A673 (cell line): ENCODE measurements at places on chromosomes 4 and X.

DNA sequence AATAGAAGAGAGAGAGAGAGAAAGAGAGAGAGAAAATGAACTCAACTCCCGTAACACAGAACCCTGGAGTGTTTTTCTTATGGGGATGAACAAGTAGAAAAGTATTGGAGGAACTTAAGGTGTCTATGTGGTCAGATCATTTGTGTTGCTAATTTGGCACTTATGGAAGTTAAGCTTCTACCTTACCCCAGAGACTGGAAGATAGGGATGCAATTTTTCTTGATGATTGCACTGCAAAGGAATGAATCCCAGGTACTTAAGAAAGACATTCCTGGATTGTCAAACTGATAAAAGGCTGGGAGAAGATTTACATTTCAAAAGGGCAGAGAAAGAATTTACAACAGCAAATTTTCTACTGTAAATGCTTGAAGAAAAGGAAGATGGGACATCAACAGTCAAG, 57.2 kb downstream of the MAP9 start:
- no peak for DNase-seq

- DNase-seq, result no peak
Measured at GRCh38 chrX:40092808-40093435, 4.8 kb downstream of the BCOR start.

GRCh38 chrX:152412105-152412504, 39.0 kb downstream of the GABRA3 start:
- DNase-seq, result no peak

- no peak for DNase-seq
Measured at GRCh38 chr4:83269256-83269655, 15.3 kb downstream of the COQ2 start.

DNA sequence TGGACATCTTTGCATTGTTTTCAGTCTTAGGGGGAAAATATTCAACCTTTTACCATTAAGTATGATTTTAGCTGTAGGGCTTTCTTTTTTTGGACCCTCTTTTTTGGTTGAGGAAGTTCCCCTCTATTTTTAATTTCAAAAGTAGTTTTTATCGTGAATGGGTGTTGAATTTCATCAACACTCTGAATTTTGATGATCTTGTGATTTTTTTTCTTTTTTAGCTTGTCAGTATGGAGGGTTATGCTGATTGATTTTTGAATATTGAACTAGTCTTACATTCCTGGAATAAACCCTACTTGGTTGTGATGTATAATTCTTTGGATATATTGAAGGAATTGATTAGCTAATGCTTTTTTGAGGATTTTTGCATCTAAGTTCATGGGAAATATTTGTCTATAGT, 1.7 kb downstream of the ZNF81 start:
- no peak for DNase-seq

DNA sequence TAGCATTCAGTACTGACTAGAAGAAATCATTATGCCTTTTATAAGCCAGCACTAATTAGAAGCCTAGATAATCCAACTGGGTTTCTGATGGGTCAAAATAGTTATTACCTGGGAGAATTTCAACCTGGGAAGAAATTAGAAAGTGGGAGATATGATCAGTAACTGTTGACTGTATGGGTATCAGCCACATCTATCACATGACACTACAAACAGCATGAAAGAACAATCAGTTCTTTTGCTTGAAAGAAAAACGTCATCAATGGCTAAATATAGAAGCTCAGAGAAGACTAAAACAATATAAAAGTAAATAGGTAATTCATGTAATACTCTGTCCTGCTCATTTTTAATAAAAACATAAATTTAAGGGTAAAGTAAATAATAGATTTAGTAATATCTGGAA, 145.1 kb downstream of the CAMK2D start:
- DNase-seq, result no peak

DNA sequence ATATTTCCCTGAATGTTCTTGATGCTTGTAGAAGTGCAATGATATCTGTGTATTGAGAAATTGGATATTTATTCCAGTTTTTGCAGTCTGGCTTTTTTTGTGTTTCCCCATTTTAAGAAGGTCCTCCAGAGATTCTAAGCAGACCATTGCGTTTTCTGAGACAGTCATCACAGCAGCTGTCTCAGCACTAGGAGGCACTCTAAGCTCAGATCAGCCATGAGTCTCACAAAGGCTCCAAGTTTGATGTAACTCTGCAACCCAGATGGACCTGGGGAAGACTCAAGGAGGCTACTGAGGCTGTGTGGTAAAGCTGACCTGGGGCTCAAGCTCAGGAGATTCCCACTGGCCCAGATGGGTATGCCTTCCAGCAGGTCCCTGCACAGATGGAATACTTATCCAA, 89.3 kb upstream of the CYLC1 start:
- DNase-seq, result no peak

DNA sequence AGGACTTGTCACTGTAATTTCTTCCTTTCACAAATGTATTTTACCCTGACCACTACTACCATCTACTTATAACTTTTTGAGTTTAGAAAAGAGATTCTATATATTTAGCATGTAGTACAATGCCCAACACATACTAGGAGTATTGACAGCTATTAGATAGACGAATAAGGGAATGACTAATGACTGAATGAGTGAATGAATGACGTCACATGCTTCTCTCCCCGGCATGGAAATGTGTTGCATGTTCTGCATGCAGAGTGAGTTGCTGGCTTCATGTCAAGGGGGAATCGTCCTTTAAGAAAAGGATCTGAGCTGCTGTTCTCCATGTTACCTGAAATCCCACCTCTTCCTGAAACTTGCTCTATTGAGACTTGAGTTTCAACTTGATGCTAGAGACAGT, 87.4 kb upstream of the AMELX start:
- no peak for DNase-seq

DNA sequence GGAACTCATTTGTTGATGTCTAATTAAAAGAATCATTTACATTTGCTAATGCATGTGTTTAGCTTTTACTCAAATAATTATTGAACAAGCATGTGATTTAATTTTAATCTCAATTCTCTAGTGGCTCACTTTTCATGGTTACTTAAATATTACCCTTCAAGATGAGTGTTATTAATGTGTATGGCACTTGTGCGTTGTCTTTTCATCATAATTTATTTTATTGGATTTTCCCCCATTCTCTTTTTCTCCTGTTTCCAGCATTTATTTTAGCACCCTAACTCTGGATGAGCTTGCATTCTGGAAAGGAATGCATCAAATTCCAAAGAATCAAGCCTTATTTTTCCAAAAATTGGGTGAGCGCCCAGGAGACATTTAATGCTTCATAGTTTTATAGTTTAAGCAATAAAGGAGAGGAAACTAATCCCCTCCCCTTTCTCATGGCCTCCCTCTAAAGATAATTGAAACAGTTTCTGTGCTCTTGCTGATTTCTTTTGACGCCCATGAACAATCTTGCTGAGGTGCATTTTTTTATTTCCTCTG, 191.1 kb upstream of the FAT4 start:
- DNase-seq, result peak; percentile 85

DNA sequence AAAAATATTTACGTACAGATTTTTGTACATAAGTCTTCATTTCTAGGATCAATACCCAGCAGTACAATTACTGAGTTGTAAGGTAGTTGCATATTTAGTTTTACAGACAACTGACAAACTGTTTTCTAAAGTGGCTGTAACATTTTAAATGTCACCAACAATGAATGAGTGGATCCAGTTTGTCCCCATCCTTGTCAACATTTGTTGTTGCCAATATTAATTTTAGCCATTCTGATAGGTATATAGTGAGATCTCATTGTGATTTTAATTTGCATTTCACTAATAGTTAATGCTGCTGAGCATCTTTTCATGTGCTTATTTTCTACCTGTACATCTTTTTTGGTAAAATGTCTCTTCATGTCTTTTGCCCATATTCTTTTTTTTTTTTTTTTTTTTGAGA, 30.9 kb upstream of the NOCT start:
- no peak for DNase-seq

GRCh38 chr4:166017804-166018203, 144.8 kb downstream of the TLL1 start:
- DNase-seq, result no peak

DNA sequence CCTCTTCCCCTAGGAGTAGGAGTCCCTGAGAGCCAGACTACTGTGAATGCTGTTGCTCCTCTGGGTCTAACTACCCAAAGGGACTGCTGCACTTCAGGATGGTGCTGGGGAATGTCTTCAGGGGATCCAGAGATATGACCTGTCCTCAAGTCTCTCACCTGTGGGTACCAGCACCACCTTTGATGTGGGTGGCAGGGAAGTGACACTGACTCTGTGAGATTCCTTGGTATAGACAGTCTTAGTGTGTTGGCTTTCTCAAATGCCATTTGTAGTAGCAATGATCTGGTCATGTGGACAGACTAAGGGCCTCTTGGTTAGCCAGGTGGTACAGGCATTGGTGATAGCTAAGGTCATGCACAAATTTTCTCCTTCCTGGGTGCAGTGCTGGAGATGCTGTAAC, 108.9 kb upstream of the ADAMTS3 start:
- no peak for DNase-seq

- no peak for DNase-seq
Measured at GRCh38 chr4:25904748-25905082, 9.3 kb upstream of the SMIM20 start.

GRCh38 chr4:136032391-136032790, 1499.9 kb downstream of the PCDH18 start:
- no peak for DNase-seq

GRCh38 chr4:105126311-105127169, 20.1 kb upstream of the TET2 start:
- no peak for DNase-seq

DNA sequence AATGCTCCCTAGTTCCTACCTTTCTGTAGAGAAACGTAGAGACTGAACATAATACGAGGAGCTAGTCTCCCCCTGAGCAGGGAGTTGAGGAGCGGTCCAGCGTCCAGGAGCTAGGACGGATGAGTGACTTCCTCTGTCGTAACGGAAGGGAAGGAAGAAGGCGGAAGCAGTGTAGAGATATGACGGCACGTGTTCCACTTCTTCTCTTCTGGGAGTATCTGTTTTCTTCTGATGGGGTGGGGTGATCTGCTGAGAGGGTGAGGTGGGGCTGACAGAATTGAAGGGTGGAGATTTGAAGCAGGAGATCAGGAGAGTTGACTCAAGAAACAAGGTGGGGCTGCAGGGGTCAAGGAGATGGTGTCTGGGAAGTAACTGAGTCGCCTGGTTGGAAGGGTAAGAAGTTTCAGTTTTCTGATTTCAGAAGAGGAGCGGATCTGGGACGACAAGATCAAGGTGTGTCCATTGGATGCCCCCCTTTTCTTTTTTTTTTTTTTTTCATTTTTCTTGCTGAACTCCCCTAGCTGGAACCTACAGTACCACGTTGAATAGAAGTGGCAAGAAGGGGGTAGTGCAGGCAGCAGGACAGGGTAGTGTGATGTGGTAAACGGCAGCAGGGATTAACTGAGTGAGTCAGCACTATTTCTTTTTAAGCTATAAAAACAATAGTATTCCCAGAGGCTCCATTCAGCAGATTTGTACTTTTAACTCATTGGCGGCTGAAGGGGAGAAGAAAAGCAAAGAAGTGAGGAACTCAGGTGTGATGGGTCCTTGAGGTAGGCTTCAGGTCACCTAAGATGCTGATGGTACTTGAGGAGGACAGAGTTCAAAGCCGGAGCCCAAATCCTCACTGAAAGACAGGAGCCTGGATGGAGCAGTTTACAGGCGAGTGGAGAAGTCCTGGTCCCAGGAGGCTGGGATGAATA, 50.8 kb upstream of the SETD7 start:
- DNase-seq, result peak; percentile 83

DNA sequence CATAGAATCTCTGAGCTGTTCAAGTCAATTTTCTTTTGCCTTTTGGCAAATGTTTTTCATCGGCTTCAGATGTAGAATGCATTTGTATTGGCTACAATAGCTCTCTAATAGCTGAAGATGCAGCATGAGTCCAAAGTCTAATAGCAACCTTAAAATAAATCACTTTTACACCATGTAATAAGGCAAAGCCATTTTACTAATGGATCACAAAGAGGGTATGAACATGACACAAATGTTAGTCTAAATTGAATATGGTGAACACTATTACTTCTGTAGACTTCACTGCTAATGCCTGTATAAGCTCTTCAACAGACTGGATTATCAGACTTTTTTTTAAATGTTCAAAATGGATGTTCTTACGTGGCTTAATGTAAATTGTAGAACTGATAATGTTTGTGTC, 645.3 kb downstream of the TLL1 start:
- no peak for DNase-seq

DNA sequence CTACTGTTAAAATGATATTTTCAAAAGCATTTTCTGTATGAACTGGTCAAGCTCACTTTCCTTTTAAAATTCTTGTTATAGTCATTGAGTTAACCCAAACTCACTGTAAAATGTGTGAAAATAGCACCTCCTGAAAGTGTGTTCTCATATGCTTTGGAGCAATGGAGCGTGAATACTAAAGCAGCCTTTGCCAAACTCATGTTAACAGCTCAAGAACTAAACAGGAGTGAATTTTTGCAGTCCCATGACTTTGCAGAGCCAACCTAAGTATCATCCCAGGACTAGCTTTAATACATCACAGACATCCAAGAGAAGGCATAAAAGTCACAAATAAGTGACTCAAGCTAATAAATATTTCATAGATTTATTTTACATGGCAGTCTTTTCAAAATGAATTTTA, 2.3 kb downstream of the AMMECR1 start:
- no peak for DNase-seq

- no peak for DNase-seq
Measured at GRCh38 chrX:81337805-81338204, 135.9 kb downstream of the SH3BGRL start.

- no peak for DNase-seq
Measured at GRCh38 chr4:11495818-11496217, 67.1 kb upstream of the HS3ST1 start.

- DNase-seq, result no peak
Measured at GRCh38 chr4:176210579-176211296, 15.4 kb upstream of the SPATA4 start.

GRCh38 chr4:87631668-87632067, 18.4 kb upstream of the DMP1 start:
- DNase-seq, result no peak

DNA sequence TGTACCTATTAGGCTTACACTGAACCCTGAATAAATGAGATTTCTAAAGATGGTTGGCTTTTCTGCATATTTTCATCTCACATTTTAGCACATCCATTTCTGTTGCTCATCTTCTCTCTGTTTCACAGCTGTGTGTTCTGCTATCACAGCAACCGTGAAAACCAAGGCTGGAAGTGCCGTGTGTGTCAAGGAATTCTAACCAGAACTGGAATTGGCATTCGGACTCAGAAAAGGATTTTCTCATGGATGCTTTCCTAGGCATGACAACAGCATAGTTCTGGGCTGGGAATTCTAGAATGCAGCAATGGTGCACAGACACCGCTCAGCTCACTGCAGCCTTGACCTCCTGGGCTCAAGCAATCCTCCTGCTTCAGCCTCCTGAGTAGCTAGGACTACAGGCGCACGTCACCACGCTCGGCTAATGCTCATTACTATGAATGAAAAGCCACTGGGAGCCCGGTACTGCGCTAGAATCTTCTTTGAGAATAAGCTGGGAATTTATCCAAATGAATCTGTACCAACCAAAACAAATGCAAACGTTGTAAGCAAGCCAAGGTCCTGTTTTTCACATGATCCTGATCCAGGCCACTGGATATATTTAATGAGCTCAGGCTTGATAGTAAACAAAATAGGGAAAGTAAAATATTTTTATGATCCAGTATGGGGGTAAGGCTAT, 105.2 kb downstream of the RBM47 start:
- no peak for DNase-seq
